ENCODE measurements at places on chromosomes 12 and 14. TPM values are rescaled to one million over a fixed set of nuclear protein-coding genes. Genes with fewer than 3 reads are reported as not detected.

GRCh38 chr12:10505620-10506019 is at the start of gene EIF2S3B:
EIF2S3B (plus strand) TSS chr12:10505890; CDS start chr12:10505903, 13 bp downstream.
- no peak for DNase-seq

DNA sequence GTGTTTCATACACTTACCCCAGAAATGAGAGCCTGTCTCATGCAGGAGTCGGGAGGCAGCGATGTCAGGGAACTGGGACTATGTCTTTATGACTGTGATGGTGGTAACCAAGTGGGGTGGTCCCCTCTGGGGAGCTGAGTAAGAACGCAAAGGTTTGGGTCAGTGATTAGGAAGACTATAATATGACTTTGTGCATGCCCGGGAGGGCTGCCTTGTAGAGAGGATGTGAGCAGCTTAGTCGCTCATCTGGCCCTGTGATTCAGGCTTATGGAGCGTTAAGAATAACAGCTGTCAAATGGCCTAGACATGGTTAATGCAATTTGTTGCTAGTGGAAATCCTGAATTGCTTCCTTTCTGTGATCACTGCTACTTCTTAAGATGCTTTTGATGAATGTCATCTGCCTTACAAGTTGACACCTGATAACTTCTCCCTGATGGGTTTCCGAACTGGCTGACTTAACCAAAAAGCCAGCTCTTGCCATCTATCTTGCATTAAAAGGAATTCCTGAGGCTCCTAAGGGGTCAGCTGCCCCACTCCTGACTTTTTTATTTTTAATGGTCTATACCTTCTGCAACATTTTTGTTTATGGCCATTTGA is 35.4 kb upstream of the AACS start:
- no peak for DNase-seq

DNA sequence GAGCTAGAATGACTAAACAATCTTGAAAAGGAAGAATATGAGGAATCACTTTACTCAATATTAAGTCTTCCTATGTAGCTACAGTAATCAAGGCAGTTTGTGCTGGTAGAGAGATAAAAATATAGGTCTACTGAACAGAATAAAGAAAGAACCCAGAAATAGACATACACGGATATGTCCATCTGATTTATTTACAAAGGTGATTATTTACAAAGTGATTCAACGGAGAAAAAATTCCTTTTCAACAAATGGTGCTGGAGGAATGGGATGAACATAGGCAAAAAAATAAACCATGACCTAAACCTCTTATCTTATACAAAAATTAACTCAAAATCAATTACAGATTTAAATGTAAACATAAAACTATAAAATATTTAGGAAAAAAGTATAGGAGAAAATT is 36.6 kb downstream of the TAOK3 start:
- DNase-seq = no peak

DNA sequence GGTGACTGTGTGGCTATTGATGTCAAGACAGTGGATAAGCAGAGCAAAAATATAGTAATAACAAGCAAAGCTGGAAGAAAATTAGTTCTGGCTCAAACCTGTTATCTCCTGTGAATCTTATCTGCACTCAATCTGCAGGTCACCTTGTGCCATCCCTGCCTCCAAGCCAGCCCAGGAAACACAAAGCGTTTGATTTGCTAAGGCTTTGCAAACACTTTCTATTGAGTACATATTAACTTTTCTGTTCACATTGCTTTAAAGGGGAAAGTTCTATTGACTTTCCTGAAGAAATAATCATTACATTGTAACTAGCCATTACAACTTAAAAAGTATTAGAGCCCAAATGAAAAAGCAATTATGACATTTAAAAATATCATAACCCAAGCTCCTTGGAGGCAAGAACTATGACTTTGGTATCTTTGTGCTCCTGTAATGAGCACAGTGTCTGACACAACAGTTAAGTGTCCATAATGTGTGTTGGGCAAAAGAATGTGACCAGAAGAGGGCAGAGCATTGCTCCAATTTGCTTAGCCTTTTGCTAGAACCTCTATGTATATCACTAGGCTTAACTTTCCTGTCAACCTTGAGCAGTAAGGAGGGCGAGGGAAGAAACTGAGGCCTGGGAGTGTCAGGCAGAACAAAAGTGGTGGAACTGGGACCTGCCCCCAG is 24.7 kb downstream of the SERPINA3 start:
- no peak for DNase-seq

- peak; percentile 87 for DNase-seq
Measured at GRCh38 chr12:80580254-80580653, 127.2 kb upstream of the MYF6 start.

DNA sequence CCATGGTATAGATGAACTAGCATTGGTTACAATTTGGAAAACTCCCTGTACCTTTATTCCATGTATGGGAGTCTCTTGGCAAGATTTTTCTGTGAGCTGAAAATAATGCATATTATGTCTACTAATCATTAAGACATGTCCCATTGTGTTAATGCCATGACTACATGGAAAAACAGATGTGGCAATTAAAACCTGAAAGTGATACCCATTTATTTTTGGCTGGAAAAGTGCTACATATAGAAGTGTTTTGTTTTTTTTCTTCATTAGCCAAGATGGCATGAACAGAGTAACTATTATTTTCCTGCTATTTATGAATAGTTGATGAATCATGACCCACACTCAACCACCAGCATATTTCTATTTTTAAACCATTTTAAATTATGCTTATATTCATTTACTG is 58.2 kb downstream of the ALG10B start:
- no peak for DNase-seq

- DNase-seq = peak; percentile 21
Measured at GRCh38 chr12:90211017-90211416, 502.4 kb upstream of the ATP2B1 start.

DNA sequence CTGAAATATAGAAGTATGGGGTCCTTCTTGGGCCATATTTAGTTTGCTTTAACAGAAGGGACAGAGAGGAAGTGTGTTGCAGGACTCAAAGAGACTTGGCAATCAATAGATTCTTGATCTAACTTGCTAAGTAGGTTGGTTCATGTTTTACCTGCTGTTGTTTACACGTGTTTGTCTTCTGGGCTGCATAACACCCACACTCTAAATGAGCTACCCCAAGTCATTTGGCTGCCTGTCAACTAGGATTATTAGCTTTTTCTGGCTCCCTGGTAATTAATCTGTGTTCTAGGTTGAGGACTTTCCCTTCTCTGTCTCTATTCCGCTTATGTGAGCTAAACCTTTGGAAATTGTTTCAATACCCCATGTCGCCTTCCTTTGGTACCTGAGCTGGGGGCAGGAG is 10.1 kb upstream of the TBPL2 start:
- DNase-seq = no peak

DNA sequence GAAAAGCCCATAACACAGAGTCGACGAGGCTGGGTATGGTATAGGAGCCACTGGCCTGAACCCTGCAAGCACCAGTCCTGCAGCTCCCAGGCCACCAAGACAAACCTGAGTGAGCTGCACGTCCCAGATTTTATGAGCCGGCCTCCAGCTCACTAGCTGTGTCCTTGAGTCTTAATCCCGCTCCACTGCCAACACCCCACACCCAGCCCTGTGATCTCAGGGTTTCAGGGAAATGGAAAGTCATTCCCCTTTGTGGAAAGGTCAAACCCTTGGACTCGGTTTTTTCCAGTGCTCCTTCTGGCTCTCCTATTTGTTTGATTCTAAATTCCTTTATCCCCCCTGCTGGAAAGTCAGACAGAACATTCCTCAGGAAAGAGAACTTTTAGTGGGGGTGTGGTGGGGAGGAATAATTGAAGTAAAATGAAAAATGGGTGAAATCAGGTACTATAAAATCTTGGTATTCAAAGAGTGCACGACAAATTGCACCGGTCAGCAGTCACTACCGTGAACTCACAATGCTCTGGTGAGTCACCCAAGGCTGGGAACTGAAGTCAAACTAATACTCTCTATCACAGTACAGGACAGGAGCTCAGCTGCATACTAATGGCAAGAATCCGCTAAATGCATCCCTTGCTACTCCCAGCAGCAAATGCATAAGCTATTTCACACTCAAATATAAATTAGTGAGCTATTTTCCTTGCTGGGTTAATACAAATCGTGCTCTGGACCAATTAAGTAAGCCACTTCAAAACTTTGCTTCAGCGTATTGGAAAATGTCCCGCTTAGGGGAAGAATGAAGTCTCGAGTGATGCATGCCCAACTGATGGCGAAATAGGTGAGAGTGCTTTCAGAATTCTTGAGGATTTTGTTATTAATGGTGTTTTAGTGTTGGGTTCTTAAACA is 9.0 kb downstream of the PITPNM2 start:
- peak; percentile 76 for DNase-seq

DNA sequence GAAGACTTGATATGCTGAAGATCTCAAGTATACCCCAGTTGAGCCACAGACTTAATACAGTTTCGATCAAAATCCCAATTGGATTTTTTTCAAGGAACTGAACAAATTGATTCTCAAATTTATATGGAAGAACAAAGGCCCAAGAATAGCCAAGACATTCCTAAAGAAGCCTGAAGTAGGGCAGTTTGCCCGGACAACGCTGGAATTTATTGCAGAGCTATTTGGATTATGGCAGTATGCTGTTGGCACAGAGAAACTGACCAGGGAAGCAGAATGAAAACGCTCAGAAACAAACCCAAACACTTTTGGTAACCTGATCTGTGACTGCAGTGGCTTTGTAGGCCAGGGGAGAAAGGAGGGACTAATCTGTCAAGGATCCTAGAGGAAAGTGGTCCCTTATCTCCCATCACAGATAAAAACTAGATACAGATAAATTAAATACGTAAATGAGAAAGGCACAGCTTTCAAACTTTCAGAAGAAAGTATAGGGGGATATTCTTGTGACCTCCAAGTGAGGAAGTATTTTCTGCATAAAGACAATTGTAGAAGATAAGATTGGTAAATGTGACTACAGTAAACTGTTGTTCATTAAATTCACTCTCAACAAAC is 35.9 kb upstream of the GSC start:
- peak; percentile 43 for DNase-seq

GRCh38 chr14:27205036-27205435 is 607.2 kb upstream of the NOVA1 start:
- no peak for DNase-seq

GRCh38 chr14:91004987-91005386 is 55.5 kb downstream of the RPS6KA5 start:
- no peak for DNase-seq

DNA sequence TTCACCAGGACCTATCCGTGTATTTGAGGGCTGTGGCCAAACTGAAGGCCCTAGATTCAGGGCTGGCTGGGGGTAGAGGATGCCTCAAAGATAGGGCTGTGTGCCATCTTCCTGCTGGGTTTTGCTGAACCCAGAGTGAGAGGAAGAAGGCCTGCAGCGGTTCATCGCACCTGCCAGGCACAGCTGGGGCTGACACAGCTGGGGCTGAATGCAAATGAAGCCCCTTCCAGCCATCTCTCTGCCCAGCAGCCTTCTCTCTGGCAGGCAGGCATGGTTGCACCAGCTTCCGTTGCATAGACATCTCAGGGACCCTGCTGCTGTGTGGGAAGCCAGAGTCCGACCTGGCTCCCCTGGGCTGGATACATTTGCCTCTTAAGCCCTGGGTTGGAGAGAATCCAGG is 152.4 kb downstream of the TSPAN9 start:
- no peak for DNase-seq

DNA sequence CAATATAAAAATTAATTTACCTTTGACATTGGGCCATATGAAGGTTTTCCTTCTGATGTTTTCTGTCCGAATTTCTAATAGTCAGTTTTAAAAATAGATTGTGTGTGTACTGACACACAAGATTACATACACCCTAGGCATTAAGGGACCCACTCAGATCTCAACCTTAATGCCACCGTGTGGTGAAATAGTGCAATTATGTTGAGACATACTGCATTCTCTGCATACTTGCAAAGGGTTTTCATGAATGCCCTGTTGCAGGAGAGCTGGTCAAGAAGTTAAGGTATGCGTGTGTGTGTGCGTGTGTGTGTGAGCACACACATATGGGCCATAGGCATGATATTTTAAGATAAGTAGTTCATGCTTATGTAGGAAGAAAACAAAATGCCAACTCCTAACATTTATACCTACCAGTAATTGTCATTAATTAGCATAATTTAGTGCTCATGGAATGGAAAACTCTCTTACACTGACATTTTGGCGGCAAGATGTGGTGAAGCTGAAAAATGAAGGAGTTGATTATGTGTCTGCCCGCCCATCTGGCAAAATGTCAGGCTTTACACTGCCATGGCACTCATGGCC is 58.8 kb downstream of the PIK3C2G start:
- peak; percentile 74 for DNase-seq

DNA sequence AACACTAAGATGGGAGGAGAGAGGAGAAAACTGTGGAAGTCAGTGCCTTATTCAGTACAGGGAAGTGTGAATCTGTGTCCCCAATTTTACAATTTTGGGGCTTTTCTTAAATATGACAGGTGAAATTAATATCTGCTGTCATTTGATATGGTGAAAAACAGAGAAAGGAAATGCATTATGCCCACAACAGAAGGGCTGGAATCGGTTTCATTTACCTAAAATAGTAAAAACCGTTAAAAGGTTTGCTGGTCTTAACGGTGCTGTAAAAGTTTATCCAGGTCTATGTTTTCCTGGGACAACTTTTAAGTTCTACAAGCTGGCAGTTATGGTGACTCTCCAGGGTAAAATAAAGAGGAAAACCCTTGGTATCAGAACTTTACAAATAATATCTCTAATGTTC is 310.8 kb downstream of the FUT8 start:
- no peak for DNase-seq

DNA sequence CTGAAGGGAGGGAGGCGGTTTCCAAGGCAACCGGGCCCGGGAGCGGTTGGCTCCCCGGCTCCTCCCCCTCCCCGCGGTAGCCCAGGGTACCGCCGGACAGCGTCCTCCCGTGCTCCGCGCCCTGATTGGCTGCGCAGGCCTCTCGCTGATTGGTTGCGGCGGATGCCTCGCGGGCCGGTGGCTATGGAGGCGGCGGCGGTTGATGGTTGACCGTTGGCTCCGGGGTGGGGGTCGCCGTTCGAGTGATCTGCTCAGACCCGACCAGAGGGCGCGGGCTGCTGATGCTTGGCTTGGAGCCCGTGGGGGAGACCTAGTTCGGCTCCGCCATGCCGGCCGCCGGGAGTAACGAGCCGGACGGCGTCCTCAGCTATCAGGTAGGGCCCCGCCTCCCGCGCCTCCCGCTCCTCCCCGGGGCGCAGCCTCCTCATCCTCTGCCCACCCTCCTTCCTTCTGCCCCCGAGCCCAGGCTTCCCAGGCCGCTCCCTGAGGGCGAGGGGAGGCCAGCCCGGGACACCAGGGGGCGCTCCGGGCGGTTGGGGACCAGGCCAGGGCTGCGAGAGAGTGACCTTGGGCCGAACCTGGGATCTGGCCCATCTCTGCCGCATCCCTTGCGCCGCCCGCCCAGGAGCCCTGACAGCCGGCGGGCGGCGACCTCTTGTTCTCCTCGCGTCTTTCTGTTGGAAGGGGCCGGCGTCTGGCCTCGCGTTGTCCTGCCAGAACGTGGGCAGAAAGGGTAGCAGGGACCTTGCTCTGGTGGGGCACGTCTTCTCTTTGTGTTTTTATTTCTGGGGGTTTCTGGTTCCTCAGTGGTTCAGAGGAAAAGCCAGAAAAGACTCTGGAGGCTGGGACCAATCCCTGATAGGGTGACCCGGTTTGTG is at the start of gene SLC4A8:
Gene SLC4A8 (plus strand): TSS at position 170 of the 878 bp plus-strand sequence. CDS start 157 bp downstream, at position 327.
- DNase-seq = peak; percentile 88

SLCO1B3 gene
- total RNA-seq = 2.6 TPM

DCN gene
- 5.6 TPM for total RNA-seq

Measured in H4 (cell line).